ENCODE measurements at places on chromosomes 7 and 10. TPM values are rescaled to one million over a fixed set of nuclear protein-coding genes. Genes with fewer than 3 reads are reported as not detected.

Gene XRCC2
- 28.2 TPM for total RNA-seq

Gene HMX2
- not detected for total RNA-seq

Gene C10orf62
- total RNA-seq, result not detected

Gene UFSP1
- total RNA-seq, result 4.6 TPM

Gene PLAC9
- 27.5 TPM for total RNA-seq

Gene UCN3
- not detected for total RNA-seq

Gene ARMH3
- total RNA-seq, result 24.4 TPM

Gene CDK14
- 49.6 TPM for total RNA-seq

Gene SMKR1
- 2.5 TPM for total RNA-seq

Gene FAM25A
- total RNA-seq, result not detected

Gene CCL26
- total RNA-seq, result not detected

Gene CALCR
- 0.07 TPM for total RNA-seq

Gene FKBP6
- not detected for total RNA-seq

Gene TEX36
- total RNA-seq, result not detected

Gene SPDYE6
- not detected for total RNA-seq

Gene ERVW-1
- not detected for total RNA-seq

Gene ARPC1A
- total RNA-seq, result 216 TPM

Gene DTX2
- total RNA-seq, result 23.7 TPM

Gene CLDN3
- not detected for total RNA-seq

Gene AFAP1L2
- total RNA-seq, result 73.6 TPM

Gene DPY19L1
- total RNA-seq, result 37.4 TPM
